ENCODE measurements at places on chromosomes 11 and 22.
A peak's percentile ranks its signal among the peaks of the same experiment; 100 is the strongest.

- no peak for DNase-seq
Measured at GRCh38 chr11:69167130-69167915, 11.6 kb downstream of the SMIM38 start.

DNA sequence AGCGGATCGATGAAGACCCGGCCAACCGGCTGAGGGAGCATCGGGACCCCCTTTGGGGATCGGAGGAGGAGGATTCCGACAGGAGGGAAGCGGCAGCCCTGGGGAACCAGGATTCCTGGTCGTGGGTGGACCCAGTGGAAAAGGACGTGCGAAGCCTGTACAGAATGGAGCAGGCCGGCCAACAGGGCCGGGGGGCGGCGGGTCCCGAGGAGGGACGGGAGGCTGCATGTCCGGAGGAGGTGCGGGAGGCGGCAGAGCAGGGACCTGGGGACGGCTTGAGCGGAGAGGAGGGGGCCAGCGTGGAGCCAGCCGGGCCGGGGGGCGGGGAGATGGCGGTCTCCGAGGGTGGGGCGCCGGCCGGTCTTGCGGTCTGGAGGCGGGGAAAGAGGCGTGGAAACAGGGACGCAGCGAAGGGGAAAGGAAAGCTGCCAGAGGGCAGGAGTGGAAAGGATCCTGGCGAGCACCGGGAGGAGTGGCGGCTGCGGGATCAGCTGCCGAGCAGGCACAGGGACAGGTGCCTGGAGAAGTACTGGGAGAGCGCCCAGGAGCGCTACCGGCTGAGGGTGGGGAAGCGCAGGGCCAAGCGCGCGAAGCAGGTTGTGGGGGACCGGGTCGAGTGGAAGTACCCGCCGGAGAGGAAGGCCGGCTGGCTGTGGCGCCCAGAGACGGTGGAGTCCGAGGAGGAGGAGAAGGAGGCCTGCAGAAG lies at the start of gene ANO5:
Gene ANO5 (plus strand): TSS at position 444 of the 706 bp plus-strand sequence. CDS start 408 bp downstream, outside the sequence.
- DNase-seq = no peak

- DNase-seq = no peak
Measured at GRCh38 chr22:48198489-48199459, 1436.3 kb downstream of the TBC1D22A start.

DNA sequence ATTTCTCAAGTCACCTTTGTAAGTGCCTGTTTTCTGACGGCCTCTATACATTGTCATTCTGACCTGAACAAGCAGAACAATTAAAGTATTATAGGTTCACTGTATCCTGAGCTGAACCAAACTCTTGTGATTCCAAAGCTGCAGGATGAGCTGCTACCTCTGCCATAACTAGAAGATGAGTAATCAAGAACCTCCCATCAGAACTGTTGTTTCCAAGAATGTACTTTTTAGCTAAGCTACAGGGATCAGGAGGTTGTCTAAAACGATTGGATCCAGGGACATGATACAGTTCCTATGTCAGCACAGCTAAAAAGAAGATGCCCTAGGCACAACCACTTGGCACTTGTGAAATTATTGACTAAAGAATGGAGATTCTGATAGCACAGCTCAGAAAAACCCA lies 288.4 kb upstream of the CCDC90B start:
- no peak for DNase-seq

GRCh38 chr22:24216541-24217209 lies 28.2 kb downstream of the GGT5 start:
- no peak for DNase-seq

GRCh38 chr11:69384251-69385143 lies 90.5 kb downstream of the MYEOV start:
- no peak for DNase-seq

DNA sequence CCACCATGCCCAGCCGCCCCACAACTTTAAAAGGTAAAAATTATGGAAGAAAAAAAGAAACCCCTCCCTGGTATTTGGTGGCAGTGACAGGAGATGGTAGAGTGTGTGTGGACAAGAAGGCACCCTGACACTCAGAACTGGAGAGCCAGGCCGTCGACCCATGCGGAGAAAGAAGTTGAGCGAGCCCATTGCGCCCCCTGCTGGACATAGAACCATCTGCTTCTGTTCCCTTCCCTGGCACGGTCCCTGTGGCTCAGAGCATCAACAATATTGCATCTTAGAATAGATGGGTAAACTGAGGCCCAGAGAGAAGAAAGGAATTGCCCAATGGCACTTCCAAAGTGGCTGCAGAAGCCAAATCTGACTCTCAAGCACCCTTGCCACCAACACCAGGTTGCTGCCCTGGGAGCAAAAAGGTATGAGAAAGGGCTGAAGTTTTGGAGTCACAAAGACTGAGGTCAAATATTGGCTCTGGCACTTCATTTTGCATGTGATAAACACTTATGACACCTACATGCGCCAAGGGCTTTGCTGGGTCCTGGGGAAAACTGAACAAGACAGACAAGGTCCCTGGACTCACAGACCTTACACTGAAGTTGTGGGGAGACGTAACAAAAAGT lies 8.6 kb downstream of the MRPL11 start:
- DNase-seq = peak; percentile 62

- DNase-seq = no peak
Measured at GRCh38 chr22:41446057-41446501, 522 bp downstream of the TOB2 start.

DNA sequence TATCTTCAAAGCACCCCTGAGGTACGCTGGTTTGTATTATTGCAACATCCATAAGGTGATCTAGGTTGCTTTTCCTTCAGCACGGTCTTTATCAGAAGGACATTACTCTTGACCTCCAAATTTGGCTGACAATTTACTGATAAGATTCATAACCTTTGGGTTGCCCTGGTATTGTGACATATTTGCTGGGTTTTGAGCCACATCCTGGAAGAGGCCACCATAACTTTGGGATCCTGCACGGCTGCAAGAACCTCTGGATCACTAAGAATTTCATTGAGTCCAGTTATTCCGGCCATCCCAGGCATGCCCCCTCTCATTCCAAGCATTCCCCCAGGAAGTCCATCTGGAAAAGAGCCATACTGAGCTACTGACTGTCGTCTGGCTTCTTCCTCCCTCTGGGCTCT lies 6.5 kb upstream of the PLET1 start:
- no peak for DNase-seq

DNA sequence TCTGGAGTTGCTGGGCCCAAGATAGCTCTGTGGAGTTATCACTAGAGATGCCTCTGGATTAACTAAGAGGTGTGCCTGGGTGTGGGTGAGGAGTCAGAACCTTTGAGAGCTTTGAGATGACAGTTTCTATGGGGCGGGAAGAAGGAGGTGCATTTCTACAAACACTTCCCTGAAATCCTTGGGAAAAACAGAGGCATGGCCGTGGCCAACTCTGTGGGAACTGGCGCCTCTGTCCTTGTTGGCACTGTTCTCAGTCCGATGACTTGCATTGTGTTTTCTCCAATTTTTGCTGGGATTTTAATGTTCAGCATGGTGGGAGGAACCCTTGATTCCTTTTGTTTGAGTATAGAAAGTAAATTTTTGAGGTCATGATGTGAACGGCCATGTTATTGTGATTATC lies 115.8 kb upstream of the PARVA start:
- no peak for DNase-seq

- DNase-seq = no peak
Measured at GRCh38 chr11:126926376-126926791, 74.2 kb downstream of the KIRREL3 start.

DNA sequence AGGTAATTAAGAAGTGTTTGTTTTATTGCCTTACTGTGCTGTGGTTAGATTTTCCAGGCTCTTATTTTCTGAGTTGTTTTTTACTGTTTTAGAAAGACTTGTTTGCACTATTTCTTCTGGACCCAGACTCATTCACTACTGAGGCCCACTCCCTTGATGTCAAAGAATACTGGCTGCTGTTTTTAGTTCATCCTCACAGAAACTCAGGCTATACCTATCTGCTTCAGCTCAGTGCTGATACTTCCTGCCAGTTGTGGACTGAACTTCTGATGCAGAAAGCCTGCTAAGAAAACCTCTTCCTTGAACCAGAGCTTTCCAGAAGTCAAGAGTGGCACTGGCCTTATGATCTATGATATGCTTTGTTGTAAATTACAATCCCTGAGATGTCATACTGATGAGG lies 15.9 kb upstream of the PIK3IP1 start:
- no peak for DNase-seq

GRCh38 chr11:19920982-19921381 lies 208.3 kb downstream of the NAV2 start:
- DNase-seq = no peak

DNA sequence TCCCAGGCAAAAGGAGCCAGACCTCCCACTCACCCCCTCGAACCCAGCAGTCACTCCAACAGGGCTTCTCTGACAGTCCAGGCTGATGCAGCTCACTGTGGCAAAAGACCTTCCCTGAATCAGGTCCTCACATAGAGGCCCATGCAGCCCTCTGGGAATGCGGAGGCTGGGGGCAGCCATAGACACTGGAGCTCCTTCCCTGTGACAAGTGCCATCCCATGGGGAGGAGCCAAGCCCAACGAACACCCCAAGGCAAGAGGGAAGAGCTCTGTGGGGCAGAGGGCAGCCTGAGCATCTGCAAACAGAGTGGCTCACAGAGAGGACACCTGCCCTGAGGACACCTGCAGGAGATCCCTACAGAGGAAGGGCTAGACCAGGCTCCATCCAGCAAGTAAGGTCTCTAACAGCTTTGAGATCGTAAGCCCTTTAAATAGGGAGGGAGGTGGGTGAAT lies at the start of gene LINC01488:
Gene LINC01488 (plus strand): TSS at position 271 of the 452 bp plus-strand sequence.
- DNase-seq = no peak

- DNase-seq = no peak
Measured at GRCh38 chr11:93510196-93510873, 32.9 kb downstream of the SMCO4 start.

DNA sequence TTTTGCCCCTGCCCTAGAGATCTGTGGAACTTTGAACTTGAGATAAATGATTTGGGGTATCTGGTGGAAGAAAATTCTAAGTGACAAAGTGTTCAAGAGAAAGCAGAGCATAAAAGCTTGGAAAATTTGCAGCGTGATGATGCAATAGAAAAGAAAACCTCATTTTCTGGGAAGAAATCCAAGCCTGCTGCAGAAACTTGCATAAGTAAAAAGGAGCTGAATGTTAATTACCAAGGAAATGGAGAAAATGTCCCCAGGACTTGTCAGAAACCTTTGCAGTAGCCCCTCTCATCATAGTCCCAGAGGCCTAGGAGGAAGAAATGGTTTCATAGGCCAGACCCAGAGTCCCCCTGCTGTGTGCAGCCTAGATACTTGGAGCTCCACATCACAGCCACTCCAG lies 686.9 kb downstream of the FAM181B start:
- no peak for DNase-seq

Data from stimulated activated naive CD4-positive, alpha-beta T cell (primary cell).